Ureter (tissue), 1 donor: ENCODE measurements at places on chromosomes 13 and 19.

GRCh38 chr13:94702181-94703041 is 9.9 kb downstream of the SOX21 start:
- DNase-seq, result no peak

GRCh38 chr13:100611678-100612492 is 23.3 kb upstream of the GGACT start:
- DNase-seq, result no peak

DNA sequence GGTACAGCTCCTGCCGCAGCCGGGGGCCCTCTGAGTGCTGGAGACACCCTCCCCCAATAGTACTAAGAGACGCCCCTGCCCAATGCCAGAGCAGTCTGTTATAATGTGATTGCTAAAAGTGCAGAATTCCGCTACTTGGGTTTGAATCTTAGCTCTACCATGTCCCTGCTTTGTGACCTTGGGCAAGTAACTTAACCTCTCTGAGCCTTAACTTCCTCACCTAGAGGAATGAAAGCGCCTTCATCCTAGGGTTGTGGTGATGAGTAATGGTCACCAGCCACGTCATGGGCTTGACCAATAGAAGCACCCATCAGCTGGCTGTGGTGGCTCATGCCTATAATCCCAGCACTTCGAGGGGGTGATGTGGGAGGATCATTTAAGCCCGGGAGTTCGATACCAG is 6.5 kb downstream of the PLEKHG2 start:
- DNase-seq, result no peak

DNA sequence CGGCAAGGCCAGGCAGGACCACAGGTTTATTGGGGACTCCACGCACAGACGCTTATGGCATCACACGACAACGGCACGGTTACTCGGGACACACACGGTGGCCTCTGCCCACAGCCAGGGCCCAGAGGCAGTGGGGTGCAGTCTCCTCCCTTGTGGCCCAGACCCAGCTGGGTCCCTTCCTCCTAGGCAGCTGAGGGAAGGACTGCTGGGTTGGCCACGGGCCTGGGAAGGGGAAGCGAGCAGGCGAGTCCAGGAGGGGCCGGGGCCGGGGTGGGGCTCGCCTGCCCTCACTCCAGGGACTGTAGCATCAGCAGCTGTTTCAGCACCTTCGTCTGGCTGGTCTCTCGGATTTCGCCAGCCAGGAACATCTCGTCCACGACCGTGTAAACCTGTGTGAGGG is 12.5 kb downstream of the AP2S1 start:
- no peak for DNase-seq

- DNase-seq, result no peak
Measured at GRCh38 chr19:47095476-47096099, 18.0 kb downstream of the ZC3H4 start.
